ENCODE measurements at places on chromosomes 7 and 10. TPM values are rescaled to one million over a fixed set of nuclear protein-coding genes. Genes with fewer than 3 reads are reported as not detected.

GRCh38 chr10:89309156-89310055 lies 7.6 kb downstream of the IFIT2 start:
- no peaks in the 10 kb centered on the region for H3K27me3 ChIP-seq
- no peak overlapping the region for H3K4me3 ChIP-seq
- H3K4me1 ChIP-seq = no peaks in the 10 kb centered on the region

The RBP3 gene
- total RNA-seq = not detected

GRCh38 chr10:131871673-131872005 lies 29.2 kb upstream of the PPP2R2D start:
- H3K27me3 ChIP-seq = no peaks in the 10 kb centered on the region
- no peaks in the 10 kb centered on the region for H3K36me3 ChIP-seq
- H3K4me3 ChIP-seq = no peak overlapping the region
- no peaks in the 10 kb centered on the region for H3K4me1 ChIP-seq
- DNase-seq = no peak
- no peak overlapping the region for H3K27ac ChIP-seq

The ST8SIA6 gene
- total RNA-seq = 1.3 TPM

The IFIT1B gene
- total RNA-seq = not detected

The ARMC3 gene
- 2.6 TPM for total RNA-seq

GRCh38 chr7:87111877-87112276 lies 40.4 kb upstream of the DMTF1 start:
- no peak for DNase-seq
- no peak overlapping the region for H3K27ac ChIP-seq
- no peak overlapping the region for H3K4me3 ChIP-seq
- no peaks in the 10 kb centered on the region for H3K4me1 ChIP-seq

DNA sequence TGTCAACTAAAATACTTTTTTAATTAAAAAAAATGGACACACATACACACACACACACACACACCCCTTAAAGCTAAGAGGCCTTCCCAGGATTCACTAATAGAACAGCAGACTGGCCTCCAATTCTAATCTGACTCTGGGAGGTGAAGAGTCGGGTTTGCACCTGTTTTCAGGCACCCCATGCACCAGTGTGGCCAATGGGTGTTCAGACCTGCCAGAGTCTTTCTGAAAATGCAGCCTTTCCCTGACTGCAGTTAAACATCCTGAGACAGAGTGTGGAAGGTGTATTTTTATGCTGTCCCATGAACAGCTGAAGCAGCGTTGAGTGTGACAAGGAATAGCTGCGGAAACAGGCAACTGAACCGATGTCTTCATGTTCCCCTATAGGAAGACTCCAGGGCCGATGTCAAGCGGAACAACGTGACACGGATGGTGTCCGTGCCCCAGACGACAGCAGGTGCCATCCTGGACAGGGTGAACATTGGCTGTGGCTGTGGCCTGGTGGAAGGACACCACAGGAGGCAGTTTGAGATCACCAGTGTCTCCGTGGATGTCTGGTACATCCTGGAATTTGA lies 74.6 kb upstream of the LYZL2 start:
- H3K27me3 ChIP-seq = no peaks in the 10 kb centered on the region
- no peak for DNase-seq
- no peak overlapping the region for H3K27ac ChIP-seq

DNA sequence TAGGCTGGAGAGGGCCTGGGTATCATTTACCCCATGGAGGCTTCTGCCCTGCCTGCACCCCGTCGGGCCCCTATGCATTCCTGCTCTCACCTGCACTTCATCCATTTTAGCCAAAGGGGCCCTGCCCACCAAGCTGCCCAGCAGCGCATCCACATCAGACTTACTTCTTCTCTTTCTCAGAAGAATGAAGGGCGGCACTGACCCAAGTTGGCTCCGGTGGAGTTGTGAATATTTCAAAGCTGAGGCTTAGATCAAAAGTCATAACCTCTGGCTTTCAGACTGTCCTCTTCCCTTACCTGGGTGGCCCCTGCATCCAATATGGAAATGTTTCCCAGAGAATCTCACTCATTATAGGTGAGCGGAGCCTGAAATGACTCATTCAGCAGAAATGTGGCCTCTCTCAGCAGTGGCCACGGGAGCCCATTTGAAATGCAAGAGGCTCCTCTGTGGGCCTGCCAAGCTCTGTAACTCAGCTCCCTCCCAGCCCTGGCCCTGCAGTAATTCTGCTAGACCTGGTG lies 117.6 kb upstream of the TCF7L2 start:
- H3K4me3 ChIP-seq = no peak overlapping the region
- no peaks in the 10 kb centered on the region for H3K36me3 ChIP-seq
- no peaks in the 10 kb centered on the region for H3K27me3 ChIP-seq
- peak; percentile 62 for DNase-seq

GRCh38 chr10:82737549-82737948 lies 862.6 kb downstream of the NRG3 start:
- no peak for DNase-seq
- H3K4me3 ChIP-seq = no peak overlapping the region
- no peaks in the 10 kb centered on the region for H3K27me3 ChIP-seq
- no peaks in the 10 kb centered on the region for H3K36me3 ChIP-seq

DNA sequence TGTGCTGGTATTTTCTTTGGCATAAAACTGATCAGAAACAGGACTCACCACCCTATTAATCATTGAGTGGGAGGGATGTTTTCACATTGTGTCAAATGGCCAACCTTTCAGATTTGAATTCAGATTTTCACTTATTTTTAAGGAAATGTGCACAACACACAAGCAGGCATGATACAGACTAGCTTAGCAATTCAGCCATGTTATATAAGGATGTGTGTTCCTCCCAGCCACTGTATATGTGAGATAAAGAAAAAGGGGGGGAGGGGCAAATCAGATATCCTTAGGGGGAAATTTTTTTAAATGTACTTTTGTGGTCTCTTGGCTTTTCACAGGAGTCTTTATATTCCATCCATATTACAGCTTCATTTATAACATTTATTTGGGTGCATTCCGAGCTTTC lies 3.1 kb downstream of the GAD2 start:
- no peaks in the 10 kb centered on the region for H3K4me1 ChIP-seq
- no peaks in the 10 kb centered on the region for H3K36me3 ChIP-seq
- DNase-seq = no peak
- peaks cover 36% of the 10 kb centered on the region for H3K27me3 ChIP-seq

DNA sequence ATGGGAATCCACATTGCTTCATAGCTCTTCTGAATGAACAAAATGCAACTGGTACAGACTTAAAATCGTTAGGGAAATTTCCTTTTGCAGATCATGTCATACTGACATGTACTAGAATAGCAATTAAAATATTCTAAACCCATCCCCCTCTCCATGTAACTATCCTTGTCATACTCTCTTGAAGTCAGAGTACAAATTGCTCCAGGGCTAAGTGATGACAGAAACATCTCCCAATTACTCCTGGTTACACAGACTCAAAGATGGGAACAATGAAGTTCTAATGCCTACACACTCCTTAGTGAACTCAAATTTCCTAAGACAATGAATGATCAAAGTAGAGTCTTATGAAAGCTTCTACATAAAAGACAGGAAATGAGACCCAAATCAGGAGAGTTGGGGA lies 87.2 kb downstream of the PDE1C start:
- no peak for DNase-seq
- no peak overlapping the region for H3K27ac ChIP-seq
- peaks cover 4% of the 10 kb centered on the region for H3K27me3 ChIP-seq
- H3K4me1 ChIP-seq = no peaks in the 10 kb centered on the region

DNA sequence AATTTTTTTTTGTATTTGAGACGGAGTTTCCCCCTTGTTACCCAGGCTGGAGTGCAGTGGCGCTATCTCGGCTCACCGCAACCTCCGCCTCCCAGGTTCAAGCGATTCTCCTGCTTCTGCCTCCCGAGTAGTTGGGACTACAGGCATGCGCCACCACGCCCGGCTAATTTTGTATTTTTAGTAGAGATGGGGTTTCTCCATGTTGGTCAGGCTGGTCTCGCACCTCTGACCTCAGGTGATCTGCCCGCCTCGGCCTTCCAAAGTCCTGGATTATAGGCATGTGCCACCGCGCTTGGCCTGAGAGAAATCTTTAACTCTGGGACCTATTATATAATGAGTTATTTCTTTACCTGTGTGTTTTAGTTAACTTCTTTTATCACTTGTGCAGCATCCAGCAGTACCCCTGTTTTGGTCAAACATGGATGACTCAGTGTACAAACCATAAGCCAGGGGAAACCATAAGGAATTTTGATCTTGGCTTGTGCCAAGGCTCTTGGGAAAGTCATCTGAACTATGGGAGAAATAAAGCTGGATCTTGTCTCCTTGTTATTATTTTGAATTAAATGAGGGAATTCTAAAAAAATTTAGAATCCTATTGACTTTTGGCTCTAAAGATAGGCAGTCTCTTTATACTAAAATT lies 23.6 kb upstream of the ZRANB1 start:
- peaks cover 26% of the 10 kb centered on the region for H3K4me1 ChIP-seq
- H3K27ac ChIP-seq = peak overlapping the region; percentile 83

GRCh38 chr10:89363729-89364442 lies 14.0 kb upstream of the IFIT1B start:
- H3K27ac ChIP-seq = no peak overlapping the region
- no peak for DNase-seq
- no peaks in the 10 kb centered on the region for H3K4me1 ChIP-seq
- H3K27me3 ChIP-seq = no peaks in the 10 kb centered on the region

DNA sequence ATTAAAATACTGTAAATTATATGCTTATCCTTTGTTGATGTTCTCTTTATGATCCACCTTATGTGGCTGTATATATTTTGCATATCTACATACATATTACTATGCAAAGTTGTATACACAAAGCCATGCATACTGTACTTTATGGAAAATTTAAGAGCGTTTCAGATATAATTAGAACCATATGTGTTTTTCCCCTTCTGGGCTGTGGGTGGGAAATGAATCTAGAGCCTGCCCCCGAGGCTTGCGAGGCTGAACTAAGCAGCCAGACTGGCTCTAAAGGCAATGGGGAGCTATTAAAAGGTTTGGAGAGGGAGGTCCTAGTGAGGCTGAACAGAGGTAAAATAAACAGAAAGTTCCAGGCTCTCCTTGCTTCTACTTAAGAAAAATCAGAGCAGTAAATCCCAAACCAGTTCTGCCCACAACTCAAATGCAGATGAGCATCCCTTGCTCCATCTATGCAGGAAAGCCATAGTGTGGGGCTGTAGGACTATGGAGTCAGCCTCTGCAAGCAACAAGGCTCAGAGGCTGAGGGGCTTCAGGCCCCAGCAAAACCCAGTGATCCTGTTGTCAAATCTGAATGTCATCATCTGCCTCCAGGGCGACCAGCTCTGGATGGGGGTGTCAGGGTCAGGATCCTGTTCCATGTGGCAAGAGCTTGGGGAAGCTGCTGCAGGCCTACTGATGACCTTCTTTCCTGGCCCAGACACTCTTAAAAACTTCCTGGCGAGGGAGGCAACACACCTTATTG lies 14.1 kb upstream of the DDIT4 start:
- H3K4me1 ChIP-seq = peaks cover 80% of the 10 kb centered on the region
- no peak overlapping the region for H3K4me3 ChIP-seq
- no peaks in the 10 kb centered on the region for H3K36me3 ChIP-seq
- H3K27ac ChIP-seq = peak overlapping the region; percentile 86

The BUD23 gene
- 168 TPM for total RNA-seq

The OGDH gene
- 69.1 TPM for total RNA-seq

DNA sequence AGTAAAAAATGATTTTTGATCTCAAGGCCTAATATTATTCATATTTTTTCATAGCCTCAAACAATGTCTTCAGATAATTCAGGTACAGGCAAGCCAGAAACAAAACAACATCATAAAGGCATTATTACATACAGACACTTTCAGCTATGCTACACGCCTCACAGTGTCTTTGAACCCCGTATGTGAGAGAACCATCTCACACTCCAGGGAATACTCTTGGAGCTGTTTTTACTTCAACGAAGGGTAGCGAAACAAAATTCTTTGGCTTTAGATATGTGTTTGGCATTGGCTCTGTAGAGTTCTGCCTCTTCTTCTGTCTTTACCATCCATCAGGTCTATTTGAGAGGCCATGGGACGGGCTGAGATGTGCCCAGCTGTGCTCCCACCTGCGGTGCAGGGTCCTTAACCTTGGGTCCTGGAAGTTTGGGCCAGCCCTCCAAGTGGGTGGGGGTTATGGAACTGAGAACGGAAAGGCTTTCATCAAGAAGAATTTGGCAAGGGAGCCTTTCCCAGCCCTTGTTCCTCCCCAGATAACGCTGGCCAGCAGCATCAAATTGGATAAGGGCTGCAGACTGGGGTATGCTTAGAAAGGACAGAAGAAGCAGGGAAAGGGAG lies 276.9 kb downstream of the TCF7L2 start:
- no peaks in the 10 kb centered on the region for H3K27me3 ChIP-seq
- no peak overlapping the region for H3K27ac ChIP-seq
- H3K36me3 ChIP-seq = no peaks in the 10 kb centered on the region
- H3K4me1 ChIP-seq = peaks cover 3% of the 10 kb centered on the region
- H3K4me3 ChIP-seq = no peak overlapping the region
- no peak for DNase-seq

- no peaks in the 10 kb centered on the region for H3K4me1 ChIP-seq
- DNase-seq = no peak
- no peaks in the 10 kb centered on the region for H3K36me3 ChIP-seq
- no peak overlapping the region for H3K4me3 ChIP-seq
Observed at GRCh38 chr10:107163076-107163855, 1.2 kb downstream of the SORCS1 start.

DNA sequence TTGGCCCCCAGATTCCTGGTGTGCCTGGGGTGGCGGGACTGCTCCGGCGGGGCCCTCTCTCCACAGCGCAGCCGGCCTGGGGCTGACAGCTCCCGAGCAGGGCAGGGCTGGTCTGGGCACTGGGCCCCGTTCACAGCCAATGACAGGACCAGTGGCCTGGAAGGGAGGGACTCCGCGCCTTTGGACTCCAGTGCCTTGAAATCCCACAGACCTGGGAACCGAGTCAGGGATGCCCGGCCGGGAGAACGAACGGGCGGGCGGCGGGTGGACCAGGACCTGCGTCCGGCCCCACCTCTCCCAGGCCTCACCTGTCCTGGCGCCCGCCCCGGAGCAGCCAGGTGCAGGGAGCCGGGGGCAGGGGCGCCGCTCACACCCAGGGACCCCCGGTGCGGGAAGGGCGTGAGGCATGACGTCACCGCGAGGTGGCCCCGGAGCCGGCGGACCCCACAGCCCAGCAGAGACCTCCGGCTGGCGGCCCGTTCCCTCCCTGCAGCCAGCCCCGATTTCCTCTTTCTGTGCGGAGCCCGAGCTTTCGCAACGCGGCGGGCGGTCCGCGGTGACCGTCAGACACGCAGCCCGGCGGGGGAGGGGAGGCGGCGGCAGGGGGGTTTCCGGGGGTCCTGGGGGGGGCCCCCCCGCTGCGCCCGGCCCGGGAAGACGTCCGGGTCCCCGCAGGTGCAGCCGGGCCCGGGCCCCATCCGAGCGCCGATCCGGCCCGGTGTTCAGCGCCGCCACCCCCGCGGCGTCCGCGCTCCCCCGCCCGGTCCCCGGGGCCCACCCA lies 743 bp downstream of the ADAP1 start:
- H3K27me3 ChIP-seq = no peaks in the 10 kb centered on the region
- peak overlapping the region; percentile 65 for H3K27ac ChIP-seq
- peak overlapping the region; percentile 69 for H3K4me3 ChIP-seq
- H3K4me1 ChIP-seq = peaks cover 37% of the 10 kb centered on the region
- H3K36me3 ChIP-seq = no peaks in the 10 kb centered on the region

The RHBDD2 gene
- total RNA-seq = 42.9 TPM

- H3K27ac ChIP-seq = no peak overlapping the region
- no peaks in the 10 kb centered on the region for H3K36me3 ChIP-seq
- H3K4me1 ChIP-seq = peaks cover 34% of the 10 kb centered on the region
- no peaks in the 10 kb centered on the region for H3K27me3 ChIP-seq
- H3K4me3 ChIP-seq = no peak overlapping the region
- DNase-seq = no peak
Observed at GRCh38 chr10:96609510-96609909, 22.7 kb upstream of the TM9SF3 start.
